ENCODE measurements at places on chromosomes 1 and 21.

DNA sequence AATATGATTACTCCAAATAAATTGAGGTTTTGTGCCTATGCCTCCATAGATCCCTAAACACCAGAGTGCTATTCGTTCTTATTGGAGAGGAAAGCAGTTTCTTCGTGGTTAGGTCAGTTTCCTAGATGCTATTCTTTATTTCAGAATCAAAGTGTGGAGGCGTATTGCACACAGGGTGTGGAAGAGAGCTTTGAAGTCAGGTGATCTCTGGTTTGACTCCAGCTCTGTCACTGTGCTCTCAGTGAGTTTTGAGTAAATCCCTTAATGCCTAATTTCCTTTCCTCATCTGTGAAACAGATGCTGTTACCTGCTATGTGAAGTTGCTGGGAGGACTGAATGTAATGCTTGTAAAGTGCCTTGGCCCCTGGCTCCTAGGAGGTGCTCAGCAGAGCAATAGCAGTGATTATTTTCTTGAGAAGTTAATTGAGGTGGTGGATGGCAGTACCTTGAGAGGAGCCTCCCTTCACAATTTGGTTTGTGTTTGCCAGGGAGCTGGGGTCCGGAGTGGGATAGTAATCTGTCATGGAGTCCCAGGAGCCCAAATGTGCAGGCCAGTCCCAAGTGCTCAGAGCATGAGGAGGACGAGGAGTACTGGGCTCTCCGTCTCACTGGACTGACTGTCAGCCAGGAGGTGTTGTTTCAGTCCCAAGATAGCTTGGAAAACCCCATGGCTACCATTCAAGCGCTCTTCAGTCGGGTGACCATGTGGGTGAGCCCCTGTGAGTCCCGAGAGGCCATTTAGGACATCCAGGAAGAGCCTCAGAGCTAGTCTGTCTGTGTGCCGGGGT lies 14.9 kb downstream of the NTPCR start:
- DNase-seq = no peak

DNA sequence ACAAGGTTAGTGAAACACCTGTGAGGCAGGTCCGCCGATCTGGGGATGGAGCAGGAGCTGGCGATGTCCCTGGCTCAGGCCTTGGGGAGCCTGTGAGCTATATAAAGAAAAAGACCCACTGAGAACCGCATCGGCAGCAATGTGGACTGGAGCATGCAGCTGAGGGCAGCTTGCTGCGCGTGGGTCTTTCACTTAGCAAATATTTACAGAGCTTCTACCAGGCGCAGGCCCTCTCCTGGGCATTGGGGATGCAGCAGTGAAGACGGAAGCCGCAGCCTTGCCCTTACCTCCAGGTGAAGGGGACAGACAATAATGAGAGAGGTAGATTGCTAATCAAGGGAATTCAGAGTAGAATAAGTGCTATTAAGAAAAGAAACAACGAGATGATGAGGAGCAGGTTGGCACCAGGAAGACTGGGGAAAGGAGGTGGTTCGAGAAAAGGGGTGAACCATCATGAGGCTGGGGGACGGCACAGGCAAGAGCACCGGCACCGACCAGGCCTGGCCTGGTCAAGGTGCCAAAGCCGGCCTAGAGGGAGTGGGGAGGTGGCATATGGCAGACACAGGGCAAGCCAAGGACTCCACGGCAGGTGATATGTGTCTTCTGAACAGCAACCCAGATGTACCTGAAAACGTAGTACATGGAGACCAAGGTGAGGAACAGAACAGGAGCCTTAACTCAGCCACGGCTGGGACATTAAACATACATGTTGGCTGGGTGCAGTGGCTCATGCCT lies 60.7 kb upstream of the PAX7 start:
- DNase-seq = no peak

- DNase-seq = no peak
These were observed 758.0 kb upstream of the B3GALT2 start for GRCh38 chr1:193944454-193944853.

DNA sequence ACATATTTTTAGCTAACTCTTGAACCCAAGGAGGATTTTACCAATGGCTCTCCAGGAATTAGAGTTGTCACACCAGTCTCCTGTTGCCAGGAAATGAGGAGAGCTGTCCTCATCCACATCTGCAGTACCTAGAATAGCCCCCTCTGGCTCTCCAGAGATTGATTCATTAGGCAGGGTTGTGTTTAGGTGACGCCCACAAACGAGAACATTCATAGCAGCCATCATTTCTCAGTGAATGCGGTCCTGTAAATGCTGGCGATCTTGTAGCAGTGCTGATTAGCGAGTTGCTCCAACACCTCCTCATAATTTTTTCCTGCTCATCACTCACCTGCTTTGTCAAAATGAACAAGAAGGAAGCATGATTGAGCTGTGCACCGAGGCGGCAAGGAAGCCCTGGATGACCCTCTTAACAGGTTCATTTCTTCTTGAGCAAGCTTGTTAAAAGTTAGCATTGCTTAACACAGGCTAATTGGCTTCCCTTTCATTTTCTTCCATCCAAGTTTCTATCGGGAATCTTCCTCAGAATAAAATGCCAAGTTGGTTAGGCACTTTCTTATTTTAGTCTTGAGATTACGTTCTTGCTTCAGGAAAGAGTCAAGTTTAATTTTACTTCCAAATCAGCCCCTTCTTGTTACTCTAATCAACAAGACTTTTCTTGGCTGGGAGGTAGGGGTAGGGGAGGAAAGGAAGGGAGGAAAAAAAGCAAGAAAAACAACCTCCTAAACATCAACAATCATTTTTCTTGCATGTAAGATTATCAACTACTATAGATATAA lies 16.5 kb upstream of the KLHDC8A start:
- no peak for DNase-seq

- DNase-seq = no peak
These were observed 2.2 kb downstream of the NUDC start for GRCh38 chr1:26923711-26924110.

GRCh38 chr1:216926720-216927510 lies 203.7 kb upstream of the ESRRG start:
- DNase-seq = no peak

- DNase-seq = no peak
These were observed 4.4 kb downstream of the PIGR start for GRCh38 chr1:206941766-206942418.

- no peak for DNase-seq
These were observed 147.4 kb upstream of the COL6A1 start for GRCh38 chr21:45834026-45834715.

DNA sequence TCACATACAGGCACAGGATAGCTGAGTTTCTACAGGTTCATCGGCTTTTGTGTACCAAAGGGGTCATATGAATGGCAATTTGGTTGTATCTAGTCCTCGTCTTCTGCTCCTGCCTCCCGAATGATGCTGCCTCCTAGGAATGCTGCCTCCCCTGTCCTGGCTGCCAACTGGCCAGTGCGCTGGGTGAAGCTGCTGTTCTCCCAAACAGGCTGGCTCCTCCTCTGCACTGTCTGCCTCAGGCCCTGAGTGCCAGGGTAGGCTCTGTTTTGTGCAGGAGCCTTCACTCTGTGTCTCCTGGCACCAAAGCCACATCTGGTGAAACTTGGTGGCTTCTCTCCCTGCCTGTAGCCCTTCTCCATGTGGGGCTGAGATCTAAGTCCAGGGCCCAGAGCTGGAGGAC lies 60.3 kb downstream of the RHOU start:
- DNase-seq = no peak

- no peak for DNase-seq
These were observed 126.5 kb downstream of the AKT3 start for GRCh38 chr1:243723458-243724043.

DNA sequence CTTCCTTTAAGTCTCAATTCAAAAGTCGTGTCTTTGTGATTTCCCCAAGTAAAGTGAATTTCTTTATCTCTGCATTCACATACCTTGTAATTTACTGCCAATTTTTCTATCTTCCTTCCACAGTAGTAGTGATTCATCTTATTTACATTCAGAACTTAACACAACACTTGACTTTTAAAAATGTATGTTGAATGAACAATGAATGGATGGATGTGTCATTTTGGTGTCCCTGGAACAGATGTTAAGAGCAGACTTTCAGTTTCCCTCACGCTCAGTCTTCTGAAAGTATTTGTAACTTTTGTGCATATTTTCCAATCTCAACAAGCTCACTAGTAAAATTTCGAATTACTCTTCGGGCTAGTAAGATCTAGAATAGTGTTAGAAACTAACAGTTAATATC lies 352.0 kb downstream of the HHIPL2 start:
- DNase-seq = no peak

- DNase-seq = peak; percentile 5
These were observed 26.5 kb upstream of the RPL11 start for GRCh38 chr1:23664837-23665795.

DNA sequence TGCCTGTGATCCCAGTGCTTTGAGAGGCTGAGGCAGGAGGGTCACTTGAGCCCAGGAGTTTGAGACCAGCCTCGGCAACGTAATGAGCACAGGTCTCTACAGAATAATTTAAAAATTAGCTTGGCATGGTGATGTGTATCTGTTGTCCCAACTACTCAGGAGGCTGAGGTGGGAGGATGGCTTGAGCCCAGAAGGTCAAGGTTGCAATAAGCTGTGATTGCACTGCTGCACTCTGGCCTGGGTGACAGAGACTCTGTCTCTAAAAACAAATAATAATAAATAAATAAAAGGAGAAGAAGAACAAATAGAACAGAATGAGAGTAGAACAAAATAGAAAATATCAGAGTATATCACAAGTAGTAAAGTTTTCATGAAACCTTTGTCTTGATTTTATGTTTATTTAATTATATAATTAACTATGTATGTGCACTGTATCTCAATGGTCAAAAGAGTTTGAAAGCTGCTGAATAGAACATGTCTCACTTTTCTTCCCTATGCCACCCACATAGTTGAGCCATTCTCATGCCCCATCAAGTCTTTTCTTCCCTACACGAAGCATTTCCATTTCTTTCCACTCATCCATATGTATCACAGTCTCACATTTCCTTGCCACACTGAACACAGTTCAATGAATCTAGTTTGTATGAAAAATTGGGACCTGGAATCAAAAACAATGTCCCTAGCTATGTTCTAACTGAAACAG lies 22.9 kb upstream of the APOBEC4 start:
- no peak for DNase-seq

- DNase-seq = no peak
These were observed 73.9 kb upstream of the VTCN1 start for GRCh38 chr1:117284399-117285215.

DNA sequence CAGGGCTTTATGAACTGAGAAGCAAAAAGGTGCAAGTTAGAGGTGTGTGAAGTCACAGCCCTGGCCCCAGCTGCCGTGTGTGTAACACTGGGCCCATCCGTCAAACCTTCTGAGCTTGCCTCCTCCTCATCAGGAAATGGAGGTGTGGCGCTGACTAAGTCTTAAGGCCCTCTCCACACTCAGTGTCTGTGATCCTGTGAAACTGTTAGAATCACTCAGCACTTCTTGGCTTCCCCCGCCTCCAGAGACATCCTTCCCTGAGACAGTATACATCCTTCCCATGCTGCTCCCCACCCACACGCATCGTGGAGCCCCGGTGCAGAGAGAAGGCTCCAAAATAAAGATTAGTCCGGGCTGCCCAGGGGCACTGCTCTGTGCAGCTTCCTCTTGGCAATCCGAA lies 33.3 kb downstream of the LRP8 start:
- DNase-seq = peak; percentile 34

- DNase-seq = no peak
These were observed 40.2 kb upstream of the KIF1B start for GRCh38 chr1:10170239-10170574.

DNA sequence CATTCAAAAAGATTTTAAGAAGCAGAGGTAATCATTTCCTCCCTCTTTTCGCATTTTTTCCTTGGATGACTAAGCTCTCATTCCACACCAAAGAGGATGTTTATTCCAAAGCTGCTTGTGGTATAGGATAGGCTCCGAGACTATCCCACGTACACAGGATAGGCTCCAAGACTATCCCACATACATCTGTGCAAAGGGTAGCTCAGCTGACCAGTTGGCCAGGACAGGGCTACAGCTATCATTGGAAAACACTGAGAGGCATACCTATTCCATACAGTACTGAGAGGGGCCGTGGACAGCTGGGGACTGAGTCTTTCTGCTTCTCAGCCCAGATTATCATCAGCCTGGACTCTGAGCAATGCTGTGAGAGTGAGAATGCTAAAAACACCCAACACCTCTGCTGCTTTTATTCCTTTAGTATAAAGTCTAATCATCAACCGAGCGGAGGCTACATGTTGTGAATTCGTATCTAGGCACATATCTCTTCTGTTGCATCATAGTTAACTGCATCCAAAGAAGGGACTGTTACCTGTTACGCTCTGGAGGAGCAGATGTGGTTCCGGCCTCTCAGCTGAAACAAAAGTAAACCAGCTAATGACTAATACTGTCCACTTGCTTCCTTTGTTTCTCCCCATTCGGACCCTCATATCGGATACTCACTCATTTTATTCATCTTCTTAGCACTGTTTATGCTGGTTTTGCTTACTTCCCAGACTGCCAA lies 141.0 kb downstream of the TNFSF18 start:
- no peak for DNase-seq

DNA sequence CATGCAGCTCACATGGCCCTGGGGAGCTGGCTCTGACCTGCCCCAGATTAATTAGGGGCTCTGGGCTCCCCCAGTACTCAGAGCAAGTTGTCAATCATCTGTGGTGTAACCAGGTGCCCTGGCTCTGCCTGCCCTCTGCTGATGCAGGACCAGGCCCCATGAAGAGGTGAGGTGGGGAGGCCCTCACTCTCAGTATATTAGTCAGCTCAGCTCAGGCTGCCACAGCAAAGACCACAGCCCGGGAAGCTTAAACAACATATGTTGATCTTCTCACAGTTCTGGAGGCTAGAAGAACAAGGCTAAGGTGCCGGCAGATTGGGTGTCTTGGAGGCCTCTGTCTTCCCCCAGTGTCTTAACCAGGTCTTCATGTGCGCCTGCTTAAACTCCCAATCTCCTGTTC lies 66.5 kb downstream of the FCRL5 start:
- no peak for DNase-seq

DNA sequence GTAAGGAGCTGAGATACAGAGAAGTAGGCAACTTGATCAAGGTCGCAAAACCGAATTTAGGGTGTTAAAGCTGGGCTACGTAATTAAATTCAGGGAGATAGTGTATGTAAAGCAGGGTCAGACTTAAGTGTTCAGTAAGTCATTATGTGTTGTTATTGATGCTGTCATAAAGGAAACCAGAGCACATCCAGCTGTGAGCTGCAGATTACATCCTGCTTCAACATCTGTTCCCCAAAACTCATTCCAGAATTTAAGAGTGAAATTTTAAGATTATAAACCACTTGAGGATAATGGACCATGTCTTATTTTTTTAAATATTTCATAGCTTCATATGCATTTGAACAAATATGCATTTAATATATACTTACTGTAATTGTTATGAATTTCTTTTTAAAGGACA lies 49.7 kb downstream of the IVNS1ABP start:
- DNase-seq = no peak

GRCh38 chr1:201153474-201154388 lies 543 bp downstream of the TMEM9 start:
- DNase-seq = no peak
